ENCODE measurements at places on chromosomes 3 and 15. TPM values are rescaled to one million over a fixed set of nuclear protein-coding genes. Genes with fewer than 3 reads are reported as not detected.

DNA sequence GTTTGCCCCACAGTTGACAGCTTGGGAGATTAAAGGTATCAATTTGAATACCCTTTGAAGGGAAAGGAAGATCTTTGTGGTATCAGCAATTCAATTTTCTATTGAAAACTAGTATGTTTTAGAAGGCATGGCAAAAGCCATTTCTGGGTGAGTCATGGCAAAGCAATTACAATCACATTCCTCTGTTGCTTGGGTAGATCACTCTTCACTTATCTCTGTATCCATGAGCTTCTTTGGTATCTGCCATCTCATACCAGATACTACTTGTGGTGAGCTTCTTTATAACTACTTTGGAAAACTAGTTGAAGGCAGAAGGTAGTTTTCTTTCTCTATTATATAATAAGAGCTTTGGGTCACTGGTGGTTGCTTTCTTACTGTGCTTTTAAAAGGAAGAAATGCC, 28.3 kb upstream of the LSAMP start:
- no peak for DNase-seq

Gene TMEM207
- total RNA-seq: not detected

Gene ABHD17C
- 5.3 TPM for total RNA-seq

Gene ONECUT1
- not detected for total RNA-seq

Gene PROK2
- not detected for total RNA-seq

Gene GOLGA6A
- total RNA-seq: not detected

Gene LRRC2
- not detected for total RNA-seq

Gene FAM3D
- total RNA-seq: not detected

DNA sequence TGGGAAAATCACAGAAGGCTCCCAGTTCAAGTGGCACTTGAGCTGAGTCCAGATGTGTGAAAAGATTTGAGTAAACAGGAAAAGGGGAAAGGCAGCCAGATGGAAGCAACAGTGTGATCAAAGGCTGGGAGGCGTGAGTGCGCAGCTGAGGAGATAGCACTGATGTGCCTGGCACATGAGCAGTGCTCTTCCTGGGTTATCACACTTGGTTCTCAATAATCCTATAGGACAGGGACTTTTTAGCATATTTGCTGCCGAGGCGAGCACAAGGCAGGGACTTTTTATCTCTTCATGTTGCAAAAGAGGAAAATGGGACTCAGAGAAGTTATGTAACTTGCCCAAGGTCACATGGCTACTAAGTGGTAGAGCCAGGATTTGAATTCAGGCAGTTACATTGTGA, 39.6 kb downstream of the CORO2B start:
- no peak for DNase-seq

DNA sequence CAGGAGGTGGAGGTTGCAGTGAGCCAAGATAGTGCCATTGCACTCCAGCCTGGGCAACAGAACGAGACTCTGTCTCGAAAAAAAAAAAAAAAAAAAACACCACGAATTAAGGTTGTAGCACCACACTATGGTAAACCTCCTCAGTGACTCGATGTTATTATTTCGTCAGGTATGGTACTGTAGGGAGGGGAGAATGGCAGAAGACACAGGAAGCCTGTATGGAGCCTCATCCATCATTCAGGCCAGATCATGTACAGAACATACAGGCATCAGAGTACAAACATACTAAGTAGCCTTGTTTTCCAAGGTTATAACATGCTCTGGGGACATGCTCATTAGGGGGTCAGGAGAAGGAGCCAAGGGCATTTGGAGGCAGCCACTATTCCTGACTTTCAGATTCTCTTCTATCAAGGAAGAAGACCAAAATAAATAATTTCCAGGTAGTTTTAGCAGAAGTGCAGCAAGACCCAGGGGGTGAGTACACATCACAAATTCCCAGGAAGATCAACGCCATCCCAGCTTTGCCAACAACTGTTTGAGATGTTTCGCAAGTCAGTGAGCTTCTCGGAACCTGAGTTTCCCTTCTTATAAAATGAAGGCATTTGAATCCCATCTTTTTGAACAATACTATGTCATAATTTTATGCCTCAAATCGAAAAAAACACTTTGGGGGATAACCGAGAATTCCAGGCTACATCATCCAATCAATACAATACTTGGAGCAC, 79.8 kb downstream of the FOXP1 start:
- DNase-seq: no peak

- no peak for DNase-seq
These were observed 205.0 kb upstream of the STAC start for GRCh38 chr3:36175113-36175812.

GRCh38 chr15:55742927-55743728, at the start of gene PRTG:
TSS of gene PRTG (minus strand) at chr15:55743152. CDS start at chr15:55742931, 221 bp downstream.
- no peak for DNase-seq

Gene B3GALNT1
- total RNA-seq: 3.3 TPM

Gene RASL12
- not detected for total RNA-seq

DNA sequence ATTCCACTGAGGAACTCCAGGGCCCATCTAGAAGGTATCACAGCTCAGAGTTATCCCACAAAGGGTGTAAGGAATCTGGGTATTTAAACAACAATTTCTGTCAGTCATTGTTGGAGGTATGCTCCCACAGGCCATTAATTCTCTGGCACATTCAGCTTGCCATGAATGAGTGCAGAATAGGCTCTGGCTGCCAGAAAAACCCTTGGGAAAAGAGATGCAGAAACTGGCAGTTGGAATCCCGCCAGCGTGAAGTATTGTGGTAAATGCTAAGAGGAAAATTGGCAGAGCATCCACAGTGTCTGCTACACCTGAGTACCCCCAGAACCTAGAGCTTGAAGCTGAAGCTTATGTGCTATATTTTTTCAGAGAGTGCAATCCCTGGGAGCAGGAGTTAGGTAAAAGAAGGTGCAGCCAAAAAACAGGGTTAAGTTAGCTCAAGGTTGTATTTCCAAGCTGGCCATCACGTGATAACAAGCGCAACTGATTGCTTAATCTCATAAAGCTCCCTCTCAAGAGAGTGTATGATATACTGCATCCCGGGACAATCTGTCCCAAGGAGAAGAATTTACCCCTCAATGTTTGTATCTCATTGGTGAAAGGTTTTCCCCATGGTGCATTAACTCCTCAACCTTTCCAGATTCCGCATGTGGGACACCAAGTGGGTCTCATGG, 94.2 kb upstream of the ACP3 start:
- no peak for DNase-seq

Gene TGM4
- total RNA-seq: not detected

Gene TMEM41A
- total RNA-seq: 25.4 TPM

DNA sequence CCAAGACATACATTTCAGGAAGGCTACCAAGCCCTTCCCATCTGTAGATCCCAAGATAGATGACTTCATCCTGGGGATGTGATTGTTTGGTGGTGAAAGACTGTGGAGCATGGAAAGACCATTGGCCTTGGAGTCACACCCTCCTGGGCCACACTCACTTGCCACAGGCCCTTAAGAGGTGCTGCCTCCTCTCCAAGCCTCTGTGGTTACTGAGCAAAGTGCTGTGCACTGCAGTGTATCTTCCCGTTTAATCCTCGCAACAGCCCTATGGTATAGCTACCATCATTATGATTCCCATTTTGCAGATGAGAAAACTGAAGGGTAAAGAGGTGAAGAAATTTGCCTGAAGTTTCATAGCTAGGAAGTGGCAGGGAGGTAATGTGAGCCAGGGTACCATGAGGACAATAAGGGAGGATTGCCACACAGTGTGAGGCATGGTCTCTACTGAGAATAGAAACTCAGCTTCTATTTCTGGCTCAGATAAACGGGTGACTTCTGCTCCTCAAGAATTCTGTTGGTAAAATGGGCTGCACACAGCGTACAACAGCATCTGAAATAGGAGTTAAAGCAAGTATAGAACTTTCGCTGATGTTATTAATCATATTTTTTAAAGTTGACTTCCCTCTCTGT, 23.9 kb upstream of the RHO start:
- no peak for DNase-seq

DNA sequence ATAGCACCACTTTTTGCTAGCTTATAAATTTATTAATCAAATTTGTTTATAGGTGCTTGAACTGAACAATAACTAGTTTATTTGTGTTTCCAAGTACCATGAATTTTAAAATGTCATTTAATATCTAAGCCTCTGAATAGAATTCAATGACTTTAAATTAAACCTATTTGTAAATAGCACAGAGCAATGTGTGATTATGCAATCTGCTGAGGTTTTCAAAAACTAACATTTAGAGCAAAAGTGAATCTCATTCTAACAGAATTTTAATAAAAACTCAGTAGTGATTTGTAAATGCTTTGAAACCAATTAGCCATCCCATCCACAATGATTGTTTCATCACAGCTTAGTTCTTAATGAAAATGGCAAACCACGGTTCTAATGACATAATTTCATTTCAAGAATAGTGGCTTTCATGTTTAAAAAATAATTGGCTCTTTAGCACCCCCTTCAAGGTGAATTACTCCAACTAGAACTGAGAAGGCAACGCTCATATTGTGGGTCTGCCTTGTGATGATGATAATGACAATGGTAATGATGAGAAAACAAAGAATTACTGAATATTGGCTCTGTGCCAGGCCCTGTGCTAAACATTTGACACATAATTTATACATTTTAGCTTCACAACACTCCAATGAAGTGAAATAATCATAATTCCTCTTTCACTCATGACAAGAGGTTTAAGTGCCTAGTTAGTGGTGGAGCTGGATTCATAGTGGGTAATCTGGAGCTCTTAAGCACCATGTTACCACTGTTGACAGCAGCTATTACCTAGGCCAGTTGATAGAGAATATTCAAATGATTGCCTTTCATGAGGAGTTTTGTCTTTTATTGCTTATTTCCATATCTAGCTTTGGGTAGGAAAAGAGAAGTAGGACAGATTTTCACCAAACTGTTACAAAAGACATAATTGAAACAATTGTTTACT, 145.7 kb downstream of the RBMS3 start:
- no peak for DNase-seq

- no peak for DNase-seq
These were observed 736.8 kb downstream of the MCTP2 start for GRCh38 chr15:94968133-94968532.

GRCh38 chr15:39713846-39714245, 68.8 kb downstream of the FSIP1 start:
- no peak for DNase-seq

DNA sequence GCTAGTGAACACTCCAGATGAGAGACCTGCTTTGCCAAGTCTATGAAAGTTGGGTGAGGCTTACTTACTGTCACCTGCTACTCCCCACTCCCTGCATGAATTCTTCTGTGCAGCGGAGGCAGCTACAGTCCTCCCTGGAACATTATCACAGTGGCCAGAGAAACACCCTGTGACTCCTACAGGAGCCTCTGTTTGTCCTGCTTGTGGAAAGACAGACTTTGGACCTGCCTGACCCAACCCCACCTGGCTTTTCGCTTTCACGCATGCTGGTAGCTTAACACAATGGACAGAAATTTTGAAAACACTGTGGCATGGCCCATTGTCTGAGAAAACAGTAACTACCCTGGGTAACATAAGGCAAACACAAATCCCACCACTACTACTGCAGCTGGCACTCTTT, 1565.5 kb upstream of the CADM2 start:
- DNase-seq: no peak

DNA sequence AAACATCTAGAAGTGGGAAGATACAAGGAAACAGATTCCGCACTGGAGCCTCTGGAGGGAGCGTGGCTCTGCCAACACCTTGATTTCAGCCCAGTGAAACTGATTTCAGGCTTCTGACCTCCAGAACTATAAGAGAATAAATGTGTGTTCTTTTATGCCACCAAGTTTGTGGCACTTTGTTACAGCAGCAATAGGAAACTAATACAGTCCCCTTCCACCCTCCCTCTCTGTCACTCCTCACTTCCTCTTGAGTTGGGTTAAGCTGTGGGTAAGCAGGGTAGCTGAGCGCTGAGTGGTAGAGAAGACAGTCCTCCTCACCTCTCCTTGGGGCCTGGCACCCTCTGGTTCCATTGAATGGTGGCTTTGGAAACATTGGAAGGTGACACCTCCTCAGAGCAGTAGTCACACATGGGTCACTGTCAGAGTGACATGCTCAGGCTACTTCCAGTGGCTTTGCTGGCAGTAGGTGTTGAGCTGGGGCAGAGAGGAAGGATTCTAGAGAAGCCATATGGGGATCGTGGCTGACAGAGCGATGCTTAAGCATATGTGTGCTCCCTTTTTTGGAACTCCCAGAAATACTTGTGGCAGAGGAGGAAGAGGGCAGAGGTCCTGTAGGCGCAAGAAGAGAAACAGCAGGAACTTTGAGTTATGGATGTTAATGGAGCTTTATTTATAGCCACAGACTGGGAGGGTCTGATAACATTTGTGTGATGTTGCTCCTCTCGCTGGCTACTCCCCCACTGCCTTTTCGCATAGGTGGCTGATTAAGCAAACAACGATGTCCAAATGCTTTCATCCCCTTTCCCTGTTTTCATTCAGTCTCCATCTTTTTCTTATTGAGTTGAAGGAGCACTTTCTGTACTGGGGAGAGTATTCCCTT, 14.8 kb upstream of the HCN4 start:
- DNase-seq: no peak

DNA sequence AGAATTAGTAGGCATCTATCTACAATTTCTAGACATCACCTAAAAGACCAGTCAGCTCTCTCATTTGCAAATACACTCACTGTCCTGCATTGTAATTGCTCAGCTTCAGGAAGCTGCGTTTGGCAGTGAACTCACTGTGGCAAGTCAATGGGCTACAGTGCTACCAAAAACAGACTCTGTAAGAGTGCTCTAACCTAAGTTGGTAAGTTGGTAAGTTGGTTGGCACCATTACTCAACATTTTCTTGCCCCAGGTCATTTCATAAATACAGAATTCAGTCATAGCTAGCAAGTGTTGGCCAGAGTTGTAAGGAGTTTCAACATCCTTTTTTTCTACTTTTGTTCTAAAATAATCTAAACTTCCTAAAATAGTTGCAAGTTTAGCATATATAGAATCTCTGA, 466.3 kb downstream of the NAALADL2 start:
- DNase-seq: no peak

Gene NMNAT3
- 0.73 TPM for total RNA-seq

Gene TRPM1
- total RNA-seq: not detected

- DNase-seq: no peak
These were observed 63.5 kb upstream of the FSIP1 start for GRCh38 chr15:39846108-39846507.

- DNase-seq: peak; percentile 85
These were observed 85.5 kb upstream of the CDV3 start for GRCh38 chr3:133487920-133488540.

DNA sequence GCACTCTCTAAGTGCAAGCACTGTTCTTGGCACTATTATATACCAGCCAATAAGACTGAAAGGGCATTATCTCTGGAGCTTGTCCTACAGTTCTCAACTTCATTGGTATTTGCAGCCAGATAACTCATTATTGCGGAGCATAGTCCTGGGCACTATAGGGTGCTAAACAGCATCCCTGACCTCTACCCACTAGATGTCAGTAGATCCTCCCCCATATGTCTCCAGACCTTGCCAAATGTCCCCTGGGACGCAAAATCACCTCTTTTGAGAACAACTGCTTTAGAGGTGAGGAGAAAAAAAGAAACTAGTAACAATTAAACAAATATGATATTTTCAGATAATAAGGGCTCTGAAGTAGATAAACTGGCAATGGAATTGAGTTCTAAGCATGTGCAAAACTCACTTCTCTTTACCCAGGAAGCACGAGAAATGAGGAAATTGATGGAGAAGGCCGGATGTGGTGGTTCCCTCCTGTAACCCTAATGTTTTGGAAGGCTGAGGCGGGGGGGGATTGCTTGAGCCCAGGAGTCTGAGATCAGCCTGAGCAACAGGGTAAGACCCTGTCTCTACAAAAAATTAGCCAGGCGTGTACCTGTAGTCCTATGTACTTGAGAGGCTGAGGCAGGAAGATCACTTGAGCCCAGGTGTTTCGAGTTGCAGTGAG, 61.4 kb downstream of the FRMD4B start:
- peak; percentile 74 for DNase-seq

Measured in activated CD4-positive, alpha-beta T cell treated with anti-CD3 and anti-CD28 coated beads, Interleukin-2, amount 10 ng/mL, durations not matched to agents 24 days and 14 days (primary cell).